ENCODE measurements at places on chromosomes 6 and 20.

DNA sequence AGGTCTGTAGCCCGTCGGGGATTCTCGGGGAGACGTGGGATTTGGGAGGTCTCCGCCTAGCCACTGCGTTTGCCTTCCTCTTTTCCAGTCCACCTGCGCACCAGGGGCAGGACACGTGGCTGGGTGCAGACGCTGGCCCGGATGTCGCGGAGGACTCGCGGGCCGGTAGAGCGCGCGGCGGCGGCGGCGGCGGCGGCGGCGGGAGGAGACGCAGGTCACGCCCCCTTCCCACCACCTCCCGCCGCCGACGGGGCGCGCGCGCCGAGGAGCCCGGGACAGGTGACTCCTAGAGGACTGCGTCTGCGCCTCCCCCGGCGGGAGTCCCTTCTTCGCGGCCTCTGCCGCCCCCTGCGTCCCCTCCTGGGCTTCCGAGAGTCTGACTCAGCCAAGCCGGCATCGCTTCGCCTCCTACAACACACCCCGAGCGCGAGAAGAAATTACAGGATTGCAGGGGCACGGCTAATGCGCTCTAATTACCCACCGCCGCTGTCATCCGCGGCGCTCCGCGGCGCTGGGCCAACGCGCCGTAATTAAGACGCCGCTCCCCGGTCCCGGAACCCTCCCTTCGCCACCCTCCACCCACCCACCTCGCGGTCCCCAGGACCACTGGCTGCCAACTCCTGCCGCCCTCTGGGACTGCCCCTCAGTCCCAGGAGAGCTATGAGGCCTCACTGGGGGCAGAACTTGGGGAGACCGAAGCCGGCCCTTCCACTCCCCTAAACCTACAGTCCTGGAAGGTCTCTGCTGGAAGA, 124.5 kb downstream of the MRPL14 start:
- peak; percentile 89 for DNase-seq

DNA sequence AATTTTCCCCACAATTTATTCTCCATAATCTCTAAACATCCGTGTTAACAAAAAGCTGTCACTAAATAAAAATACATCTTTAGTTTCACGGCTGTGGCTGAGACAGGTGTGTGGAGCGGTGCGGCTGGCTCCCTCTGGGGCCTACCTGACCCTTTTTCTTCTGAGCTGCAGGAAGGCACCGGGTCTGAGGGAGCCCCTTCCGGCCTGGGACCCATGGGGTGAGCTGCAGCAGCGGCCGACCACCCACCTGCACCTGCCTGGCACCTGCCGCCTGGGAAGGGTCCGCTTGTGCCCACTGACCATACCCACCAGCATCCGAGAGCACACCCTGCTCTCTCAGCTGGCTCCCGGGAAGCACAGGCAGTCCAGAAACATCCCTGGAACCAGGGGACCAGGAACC, 41.5 kb upstream of the FNDC1 start:
- DNase-seq = no peak

GRCh38 chr6:159684013-159684304, 9.1 kb downstream of the SOD2 start:
- no peak for DNase-seq

GRCh38 chr6:72283571-72283970, 338.3 kb upstream of the KCNQ5 start:
- no peak for DNase-seq

GRCh38 chr6:157343732-157344131, 20.4 kb upstream of the TMEM242 start:
- DNase-seq = no peak

DNA sequence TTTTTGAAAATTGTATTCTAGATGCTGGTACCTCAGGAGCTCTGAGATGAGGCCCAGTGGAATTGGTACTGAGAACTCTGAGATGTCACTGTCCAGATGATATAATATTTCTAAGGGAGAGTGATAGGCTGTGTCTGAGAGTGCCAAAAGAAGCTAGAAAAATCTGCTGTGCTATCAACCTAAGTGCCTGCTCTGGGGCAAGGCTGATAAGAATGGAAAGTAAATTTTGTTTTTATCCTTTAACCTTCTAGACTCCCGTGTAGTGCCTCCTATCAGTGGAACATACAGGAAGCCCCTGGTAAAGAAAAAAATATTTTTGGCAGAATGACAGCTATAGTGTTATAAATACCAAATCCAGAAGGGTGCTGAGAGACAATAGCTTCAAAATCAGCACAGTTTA, 348.2 kb downstream of the TFAP2B start:
- no peak for DNase-seq

- no peak for DNase-seq
These were observed 335.7 kb downstream of the NRN1 start for GRCh38 chr6:5670811-5671561.

DNA sequence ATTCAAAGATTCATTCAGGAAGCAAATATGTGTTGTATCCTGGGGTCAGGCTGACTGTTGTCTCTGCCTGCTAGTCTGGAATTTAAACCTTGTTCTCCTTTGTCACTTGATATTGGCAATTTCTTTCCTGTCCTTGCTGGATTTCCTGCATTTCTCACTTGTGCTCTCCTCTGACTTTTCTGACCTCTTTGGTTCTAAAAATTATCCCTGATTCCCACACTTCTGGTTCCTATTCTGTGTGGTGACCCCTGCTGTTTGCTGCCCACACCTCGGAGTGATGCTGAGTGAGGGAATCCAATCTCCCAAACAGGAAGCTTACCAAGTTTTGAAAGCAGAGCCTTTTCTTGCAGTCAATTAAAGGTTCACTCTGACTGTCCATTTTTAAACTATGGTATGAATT, 345.3 kb downstream of the CDKAL1 start:
- no peak for DNase-seq

DNA sequence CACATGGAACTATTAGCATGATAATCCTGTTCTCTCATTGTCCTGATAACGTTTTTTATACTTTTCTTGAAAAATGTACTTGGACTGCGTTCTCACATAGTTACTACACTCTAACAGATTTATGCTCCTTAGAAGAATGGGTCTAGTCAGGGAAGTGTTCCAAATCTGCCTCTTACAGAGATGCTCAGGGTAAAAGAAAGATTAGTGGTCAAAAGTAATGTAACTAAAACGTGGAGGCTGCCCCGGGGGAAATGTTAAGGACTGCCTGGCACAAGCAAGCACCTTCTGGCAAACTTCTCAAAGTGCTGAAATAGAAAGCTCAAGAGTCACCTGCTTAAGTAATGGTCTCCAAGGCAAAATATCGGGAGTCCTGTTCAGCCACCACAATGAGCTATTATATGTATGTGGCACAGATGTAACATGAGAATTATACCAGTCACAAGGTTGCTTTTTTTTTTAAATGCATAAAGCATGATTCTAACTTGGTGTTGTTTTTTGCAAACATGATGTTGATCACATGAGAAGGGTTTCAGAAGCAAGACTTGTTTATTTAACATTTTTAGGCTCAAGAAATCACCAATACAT, 244.5 kb upstream of the JARID2 start:
- no peak for DNase-seq

DNA sequence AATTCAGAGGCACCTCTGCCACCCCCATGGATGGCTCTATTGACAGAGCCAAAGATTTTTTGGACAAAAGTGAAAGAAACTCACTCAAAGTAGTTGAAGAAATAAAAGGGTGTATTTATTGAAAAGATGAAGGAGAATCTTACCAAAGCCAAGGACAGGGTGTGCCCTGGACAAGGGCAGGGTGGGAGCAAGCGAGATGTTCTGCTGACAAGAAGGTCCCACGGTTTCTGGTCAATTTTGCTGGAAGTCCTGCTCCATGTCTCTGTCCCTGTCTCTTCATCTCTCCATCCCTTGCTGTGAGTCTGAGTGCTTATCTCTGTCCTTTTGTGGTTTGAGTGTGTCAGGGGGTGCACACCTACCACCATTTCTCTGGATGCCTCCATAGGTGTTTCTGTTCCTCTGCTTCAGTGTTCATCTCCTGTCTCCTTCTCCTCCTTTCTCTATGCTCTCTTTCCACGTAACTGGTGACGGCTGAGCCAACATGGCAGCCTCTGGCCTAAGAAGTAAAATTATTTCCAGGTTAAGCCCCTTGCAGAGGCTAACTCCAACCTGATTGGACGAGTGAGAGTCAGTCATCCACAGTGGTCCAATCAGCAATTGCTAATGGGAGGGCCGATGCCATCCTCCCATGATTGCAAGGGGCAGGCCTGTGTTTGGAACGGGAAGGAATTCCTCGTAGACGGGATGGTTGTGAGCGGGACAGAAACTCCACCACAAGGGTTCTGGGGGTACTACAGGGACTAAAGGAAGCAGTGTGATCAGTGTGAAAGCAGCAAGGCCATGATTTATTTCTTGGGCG, 502.1 kb upstream of the CDH4 start:
- DNase-seq = no peak

DNA sequence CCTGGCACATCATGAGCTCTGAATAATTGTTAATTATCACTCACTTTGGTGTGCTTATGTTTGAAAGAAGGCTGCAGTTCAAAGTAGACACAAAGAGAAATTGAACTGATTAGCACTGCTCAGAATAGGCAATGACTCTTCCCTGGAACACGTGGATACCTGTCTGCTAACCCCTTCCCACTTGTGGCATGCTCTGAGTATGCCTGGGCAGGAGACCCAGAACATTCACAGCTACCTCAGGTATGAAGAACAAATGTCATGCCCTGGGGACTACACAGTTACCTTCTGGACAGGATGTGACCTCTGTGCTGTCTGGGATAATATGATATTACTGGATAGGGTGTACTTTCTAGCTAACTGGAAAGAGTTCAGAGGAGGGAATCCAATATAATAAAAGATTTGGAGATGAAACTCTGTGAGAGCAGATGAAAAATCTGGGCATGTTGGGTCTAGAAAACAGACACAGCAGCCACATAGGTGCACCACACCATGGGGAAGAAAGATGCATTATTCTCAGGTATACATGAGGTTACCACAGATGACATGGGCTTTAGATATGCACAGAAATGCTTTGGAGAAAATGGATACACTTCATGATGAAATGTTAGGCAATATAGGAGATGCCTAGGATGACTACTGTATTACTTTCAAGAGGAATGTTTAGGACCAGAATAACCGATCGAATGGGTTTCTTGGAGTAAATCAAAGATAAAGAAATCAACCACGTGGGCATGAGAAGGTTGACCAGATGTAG, 324.2 kb upstream of the PREP start:
- DNase-seq = no peak

DNA sequence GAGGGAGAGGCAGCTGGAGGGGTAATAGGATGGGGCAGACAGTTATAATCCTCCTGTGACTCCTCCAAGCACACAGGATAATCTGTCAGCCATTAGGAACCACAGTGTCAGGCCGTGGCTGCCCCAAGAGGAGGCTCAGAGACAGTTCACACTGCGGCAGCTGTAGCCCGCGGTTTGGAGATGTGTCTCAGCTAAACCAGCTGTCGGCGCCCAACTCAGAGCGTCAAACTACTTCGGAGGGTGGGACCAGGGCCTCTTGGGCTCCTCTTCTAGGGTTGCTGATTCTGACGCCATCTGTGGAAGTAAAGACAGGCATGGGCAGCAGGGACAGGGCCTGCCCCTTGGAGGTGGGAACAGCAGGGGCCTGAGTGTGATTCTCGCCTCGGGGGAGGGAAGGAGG, 309.8 kb downstream of the CDC5L start:
- DNase-seq = no peak

DNA sequence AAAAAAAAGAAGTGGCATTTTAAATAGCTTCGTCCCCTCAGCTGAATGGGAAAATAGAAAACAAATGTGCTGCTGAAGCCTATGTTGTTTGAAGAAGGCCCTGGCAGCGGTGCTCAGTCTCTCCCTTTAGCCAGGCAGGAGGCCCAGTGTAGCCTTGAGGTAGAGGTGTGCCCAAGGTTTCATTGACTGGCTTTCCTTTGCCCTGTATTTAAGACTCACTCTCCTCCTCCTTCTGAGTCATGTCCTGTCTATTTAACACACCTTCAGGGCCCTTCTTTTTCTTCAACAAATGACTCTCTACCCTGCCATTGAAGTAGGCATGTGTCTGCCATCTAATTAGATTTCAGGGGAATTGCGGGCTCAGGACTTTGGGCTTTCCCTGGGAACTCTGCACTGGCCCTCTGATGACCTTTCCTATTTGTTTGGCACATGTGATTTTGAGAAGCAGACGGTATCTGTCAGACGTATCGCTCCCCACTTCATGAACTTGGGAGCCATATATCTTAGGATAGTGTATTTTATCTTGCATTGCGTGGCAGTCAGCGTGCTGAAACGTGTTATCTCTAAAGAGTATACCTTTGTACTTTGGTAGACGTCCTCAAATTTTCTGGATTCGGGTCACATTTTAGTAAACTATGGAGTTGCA, 4.3 kb downstream of the TJAP1 start:
- no peak for DNase-seq

Data from chondrocyte (in vitro differentiated cells).